CD4-positive, alpha-beta T cell treated with Interleukin-15 for 1 hour (primary cell): ENCODE measurements at places on chromosomes 3 and 15.

DNA sequence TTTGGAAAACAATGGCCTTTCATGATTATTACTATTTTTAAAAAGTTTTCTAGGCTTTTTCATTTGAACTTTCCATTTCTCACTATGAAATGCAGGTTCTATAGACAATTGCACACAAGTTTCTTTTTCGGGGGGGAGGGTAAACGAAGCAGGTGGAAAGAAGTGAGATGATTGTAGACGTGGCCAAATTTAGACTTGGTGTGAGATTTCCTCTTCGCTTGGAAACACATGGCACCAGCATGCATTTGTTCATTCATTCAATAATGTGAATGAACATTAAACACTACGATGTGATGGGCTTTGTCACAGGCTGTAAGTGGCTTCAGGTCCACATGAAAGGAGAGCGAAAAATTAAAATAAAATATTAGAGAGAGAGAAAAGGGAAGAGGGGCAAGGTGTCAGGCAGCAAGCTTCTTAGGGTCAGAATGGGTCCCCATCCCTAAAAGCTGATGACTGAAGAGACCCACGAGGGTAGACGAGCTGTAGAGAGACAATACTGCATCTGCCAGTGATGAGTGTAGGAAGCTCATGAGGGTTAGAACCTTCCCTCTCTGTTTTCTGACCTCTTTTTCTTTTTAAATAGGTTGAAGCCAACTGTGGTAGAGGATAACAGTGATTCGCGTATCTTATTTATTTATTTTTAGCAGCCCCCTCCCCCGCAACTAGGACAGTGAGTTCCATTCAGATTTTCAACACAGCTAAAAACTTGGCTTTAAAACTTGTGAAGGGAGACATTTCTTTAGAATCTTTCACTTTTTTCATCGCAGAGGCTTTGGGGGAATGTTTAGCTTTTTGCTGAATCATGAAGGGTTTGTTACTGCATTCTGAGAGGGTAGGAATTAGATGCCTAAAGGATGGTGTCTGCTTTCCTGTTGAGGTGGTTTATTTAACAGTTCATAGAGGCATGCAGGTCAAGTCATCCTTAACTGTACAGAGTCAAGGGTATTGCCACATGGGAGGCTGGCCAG is 36.2 kb downstream of the GAP43 start:
- no peak for DNase-seq

GRCh38 chr3:59106085-59106648 is 56.3 kb upstream of the CFAP20DC start:
- DNase-seq, result no peak

DNA sequence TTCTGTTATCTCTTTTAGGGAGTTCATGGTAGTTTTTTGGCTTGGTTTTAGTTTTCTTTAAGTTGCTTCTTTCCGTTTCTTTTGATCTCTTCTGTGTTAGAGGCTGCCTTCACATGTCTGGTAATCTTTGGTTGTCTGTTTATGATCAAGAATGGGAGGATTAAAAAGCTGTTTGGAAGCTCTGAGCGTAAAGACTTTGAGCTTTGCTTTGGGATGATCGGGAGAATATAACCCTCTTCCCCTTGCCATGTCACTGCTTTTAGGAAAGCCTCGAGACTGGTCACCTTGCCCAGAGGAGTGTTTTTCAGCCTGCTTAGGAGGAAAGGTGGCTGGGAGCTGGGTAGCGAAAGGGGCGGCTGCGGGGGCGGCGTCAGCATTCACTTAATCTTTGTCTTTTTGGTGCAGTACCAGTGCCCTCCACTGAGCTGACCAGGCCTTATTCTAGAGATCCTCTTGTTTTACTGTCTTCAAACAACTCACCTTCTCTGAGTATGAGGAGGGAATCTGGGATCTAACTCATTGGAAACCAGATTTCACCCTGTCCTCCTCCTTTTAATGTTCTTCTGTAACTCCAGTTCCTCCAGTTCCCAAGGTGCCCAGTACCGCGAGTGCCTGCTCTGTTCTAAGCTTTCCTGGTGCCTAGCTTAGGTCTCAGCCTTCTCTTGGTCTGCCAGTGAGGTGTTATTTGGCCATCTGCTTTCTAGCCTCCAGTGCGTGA is 15.5 kb downstream of the TATDN2 start:
- DNase-seq, result peak; percentile 47

DNA sequence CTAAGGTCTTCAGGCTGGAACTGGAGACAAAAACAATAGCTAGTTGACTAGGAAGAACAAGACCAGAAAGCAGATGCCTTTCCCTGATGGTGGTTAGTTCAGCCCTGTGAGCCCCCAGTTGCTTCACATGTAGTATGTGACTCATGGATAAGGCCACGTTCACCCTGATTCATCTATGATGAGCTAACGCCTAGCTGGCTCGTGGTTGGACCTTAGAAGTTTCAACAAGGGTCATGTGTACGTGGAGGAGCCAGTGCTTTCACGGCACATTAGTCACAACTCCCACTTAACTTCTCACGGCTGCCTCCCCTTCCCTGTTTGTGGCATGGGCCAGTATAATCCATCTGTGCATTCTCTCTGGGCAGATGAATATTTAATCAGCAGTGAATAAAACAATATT is 20.6 kb downstream of the COL8A1 start:
- DNase-seq, result no peak

DNA sequence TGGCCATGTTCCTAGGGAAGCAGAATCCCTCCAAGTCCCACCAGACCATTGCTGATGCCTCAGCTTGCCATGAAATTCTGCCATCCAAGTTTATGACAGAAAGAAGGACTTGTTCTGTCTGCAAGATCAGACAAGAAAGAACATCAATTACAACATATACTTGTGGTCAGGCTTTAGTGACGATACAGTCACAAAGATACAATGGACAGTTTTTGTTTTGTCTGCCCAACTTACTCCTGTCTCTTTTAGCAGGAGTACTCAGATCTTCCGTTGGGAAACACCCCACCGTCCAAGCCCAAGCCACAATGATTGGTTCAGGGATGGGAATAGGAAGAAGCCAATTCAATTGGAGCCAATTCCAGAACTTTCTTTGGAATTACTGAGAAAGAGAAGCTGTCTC is 15.7 kb downstream of the KLHL6 start:
- no peak for DNase-seq

GRCh38 chr15:60264566-60264965 is 133.2 kb downstream of the ANXA2 start:
- DNase-seq, result no peak

DNA sequence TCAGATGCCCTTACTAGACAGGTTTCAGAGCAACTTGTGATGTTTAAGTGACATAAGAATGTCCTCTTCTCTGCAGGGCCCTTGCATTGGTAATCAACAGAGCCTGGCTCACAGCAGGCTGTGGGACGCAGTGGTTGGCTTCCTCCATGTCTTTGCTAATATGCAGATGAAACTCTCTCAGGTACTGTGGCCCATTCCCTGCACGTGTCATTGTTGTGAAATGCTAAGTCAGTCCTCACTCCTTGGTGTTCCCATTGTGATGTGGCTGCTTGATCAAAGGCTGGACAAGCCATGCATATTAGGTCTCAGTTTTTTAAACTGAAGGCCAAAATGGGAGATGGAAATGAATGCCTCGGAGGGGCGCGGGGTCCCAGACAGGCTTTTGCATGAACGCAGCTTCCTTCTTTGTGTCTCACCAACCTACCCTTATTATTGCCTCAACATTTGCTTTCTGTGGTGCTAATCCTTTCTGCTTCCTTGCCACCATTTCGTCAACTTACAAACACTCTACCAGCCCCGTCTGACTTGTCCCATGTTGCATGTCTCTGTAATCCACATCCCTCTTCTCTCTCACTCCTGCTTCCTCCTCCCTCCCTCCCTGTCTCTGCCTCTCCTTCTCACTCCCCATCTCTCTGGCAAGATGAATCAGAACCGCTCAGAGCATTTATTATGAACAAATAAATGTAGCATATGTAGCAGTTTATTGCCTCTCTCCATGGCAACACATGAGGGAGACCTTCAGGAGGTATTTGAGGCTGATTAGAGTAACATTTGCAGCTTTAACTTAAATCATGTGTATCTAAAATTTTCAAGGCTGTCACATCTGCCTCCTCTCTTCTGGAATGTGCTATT is 133.2 kb upstream of the CHRM5 start:
- no peak for DNase-seq

DNA sequence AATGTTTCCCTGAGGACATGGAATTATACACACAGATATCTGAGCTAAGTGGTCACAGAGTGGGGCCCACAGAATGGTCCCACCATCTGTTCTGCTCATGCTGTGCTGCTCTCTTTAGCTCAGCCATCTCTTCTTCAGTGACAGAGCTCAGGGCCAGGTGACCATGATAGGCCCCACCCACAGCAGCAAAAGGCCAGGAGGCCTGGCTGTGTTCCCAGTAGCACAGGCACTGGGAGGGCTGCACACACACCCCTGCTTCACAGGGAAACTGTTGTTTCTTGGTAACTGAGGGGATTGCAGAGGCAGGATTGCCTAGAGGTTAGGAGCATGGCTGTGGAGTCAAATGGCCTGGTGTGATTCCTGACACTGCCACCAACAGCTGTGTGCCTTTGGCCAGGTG is 4.8 kb upstream of the FBXW12 start:
- no peak for DNase-seq

DNA sequence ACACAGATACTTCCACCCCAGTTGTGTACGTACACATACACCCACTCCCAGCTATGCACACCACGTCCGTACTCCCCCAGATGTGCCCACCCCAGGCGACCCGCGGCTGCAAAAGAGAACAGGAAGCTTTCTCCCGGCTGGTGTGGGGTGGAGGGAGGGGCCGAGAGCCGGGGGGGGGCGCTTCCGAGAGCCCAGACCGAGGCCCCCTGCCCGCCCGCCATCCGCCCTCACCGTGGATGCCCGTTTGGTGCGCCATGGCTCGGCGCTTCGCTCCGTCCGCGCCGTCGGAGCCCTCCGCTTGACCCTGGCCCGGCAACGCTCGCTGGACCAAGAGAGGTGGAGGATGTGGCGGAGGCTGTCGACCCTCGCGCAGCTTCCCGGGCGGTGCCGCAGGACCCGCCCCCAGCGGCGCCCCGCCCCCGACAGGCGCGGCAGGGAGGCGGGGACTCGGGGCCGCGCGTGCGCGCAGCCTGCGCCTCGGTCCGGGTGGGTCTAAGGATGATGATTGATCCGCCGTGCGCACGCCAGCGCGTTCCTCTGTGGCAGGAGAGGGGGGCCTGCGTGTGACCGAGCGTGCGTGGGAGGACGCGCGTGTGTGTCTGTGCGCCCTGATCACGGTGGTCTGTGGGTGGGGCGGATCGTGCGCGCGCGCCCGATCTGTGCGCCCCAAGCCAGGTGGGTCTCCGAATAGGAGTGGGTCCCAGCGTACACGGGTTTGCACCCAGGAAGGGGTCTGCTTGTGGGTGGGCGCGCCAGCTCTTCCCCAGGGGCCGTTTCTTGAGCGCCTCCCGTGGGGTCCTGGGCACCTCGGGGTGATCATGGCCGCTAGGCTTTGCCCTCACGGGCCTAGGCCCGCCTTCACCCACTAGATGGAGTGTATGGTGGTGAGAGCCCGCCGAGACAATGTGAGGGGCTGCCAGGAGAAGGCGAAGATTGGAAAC is at the start of gene TWF2:
TWF2 (minus strand) TSS at position 398 of the 941 bp plus-strand sequence; CDS start at position 256, 142 bp downstream.
- peak; percentile 85 for DNase-seq

DNA sequence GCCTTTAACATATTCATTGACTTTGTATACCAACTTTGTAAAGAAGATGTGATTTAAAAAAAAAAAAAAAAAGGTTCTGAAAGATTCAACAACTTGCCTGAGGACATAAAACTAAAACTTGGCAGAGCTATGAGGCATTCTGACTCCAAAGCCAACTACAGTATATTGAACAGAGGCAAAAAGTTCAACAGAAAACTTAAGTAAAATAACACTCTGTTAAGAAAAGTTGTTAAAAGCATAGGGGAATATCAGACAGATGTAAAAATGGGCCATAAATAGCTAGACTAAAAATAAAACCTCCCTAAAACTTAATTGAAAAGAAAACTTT is 23.4 kb downstream of the GOLIM4 start:
- no peak for DNase-seq

DNA sequence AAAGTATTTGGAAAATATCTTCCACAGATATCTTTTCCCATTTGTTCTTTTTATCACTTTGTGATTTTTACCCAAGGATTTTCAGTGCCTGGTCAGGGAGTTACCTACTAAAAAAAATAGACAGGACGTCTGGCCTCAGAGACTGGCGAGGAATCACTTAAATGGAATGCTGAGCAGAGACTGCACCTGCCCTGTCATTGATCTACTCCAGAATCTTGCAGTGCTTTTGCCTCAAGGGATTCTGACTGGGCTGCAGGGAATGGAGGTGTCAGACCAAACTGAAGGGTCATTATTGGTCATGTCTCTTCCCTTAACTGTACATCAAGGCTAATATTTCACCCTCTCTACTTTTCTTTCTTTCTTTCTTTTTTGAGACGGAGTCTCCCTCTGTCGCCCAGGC is 12.1 kb upstream of the RYR3 start:
- DNase-seq, result no peak

GRCh38 chr3:154889227-154889634 is 190.9 kb upstream of the MME start:
- no peak for DNase-seq

DNA sequence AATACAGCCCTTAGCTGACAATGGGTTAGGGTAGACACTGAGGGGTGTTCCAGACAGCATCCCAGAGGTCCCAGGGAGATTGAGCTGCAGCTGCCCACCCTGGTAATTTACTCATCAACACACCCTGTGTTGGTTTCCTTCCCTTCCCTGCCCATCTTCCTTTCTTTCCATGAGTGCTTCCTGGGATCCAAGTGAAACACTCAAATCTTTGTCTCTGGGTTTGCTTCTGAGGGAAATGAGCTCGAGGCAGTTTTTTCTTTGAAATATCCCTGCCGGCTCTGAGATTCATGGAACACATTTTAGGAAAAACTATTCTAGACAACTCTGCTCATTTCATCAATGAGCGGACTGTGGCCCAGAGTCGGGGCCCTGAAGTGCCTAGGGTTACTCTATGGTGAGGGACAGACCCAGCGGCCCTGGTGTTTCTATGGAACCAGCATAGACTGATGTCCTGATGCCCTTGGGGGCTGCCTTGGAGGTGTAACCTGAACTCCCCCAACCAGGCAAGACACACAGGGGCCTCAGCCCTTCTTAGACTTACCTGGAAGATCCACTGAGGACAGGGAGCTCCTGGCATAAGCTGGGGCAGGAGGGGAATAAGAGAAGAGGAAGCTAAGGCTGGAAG is 14.9 kb upstream of the CSRNP1 start:
- no peak for DNase-seq
